Fibroblast of skin of abdomen (primary cell): ENCODE measurements at places on chromosomes 7 and 10.

DNA sequence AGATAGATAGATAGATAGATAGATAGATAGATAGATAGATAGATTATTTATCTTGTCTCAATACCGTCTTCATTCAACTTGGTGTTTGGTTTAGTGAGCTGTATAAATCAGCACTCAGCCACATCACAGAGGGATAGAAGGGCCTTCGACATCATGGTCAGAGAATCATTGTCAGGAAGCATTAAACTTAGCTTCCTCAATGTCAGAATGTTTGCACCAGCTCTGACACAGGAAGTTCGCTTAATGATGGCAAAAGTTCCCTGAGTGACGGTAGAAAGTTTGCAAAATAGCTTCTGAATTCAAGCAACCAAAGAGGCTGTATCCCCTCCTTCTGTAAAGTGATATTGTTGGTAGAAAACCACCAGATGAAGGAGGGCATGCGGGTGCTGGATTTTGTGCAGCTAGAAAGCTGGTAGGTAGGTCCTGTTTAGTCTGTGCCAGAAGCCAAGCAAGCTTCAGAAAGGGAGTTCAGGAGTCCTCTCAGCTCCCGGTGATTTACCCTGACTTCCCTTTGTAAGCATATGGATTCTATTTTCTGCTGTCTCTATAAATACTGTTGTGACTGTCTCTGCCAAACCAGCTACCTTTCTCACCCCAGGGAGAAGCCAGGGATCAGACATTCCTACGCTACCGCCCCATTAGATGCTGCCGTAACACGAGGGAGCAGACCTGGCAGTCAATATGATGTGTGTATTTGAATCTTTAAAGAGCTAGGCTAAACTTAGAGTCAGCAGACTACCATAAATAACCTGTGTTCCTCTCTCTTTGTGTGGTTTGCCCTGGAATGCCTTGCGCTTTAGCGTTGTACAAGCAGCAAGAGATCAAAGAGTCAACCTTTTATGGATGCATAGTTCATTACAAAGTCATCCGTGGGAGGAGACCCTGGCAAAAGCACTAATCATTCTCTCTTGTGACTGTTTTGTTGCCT lies 200.5 kb upstream of the KIAA1217 start:
- DNase-seq = peak; percentile 97

GRCh38 chr10:33388382-33388781 lies 53.9 kb upstream of the NRP1 start:
- no peak for DNase-seq

DNA sequence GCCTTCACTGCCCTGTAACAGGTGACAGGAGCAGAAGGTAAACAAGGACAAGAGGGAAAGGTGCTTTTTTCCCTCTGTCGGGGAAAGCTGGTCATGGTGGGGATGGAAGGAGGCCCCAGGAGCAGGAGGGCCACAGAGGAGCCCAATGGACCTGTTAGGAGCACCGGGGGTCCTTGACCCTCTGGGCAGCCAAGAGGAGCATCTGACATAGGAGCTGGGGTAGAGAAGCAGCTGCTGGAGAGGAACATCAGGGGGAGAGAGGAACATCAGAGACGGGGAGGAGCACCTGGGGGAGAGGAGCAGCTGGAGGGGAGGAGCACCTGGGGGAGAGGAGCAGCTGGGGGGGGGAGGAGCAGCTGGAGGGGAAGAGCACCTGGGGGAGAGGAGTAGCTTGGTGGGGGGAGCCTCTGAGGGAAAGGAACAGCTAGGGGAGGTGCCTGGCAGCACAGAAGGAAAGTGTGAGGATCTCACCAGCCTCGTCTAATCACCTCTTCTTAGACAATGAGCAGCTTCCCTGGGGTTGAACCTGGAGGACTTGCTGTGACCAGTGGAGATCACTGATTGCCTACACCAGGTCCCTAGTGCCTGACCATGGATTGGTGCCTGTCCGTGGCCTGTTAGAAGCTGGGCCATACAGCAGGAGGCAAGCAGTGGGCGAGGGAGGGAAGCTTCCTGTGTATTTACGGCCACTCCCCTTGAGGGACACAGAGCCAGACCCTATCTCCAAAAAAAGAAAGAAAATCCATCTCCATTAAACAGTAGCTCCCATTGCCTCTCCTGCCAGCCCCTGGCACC lies 37.6 kb downstream of the JAKMIP3 start:
- no peak for DNase-seq

- DNase-seq = no peak
Measured at GRCh38 chr7:112067632-112068540, 138.3 kb downstream of the DOCK4 start.

DNA sequence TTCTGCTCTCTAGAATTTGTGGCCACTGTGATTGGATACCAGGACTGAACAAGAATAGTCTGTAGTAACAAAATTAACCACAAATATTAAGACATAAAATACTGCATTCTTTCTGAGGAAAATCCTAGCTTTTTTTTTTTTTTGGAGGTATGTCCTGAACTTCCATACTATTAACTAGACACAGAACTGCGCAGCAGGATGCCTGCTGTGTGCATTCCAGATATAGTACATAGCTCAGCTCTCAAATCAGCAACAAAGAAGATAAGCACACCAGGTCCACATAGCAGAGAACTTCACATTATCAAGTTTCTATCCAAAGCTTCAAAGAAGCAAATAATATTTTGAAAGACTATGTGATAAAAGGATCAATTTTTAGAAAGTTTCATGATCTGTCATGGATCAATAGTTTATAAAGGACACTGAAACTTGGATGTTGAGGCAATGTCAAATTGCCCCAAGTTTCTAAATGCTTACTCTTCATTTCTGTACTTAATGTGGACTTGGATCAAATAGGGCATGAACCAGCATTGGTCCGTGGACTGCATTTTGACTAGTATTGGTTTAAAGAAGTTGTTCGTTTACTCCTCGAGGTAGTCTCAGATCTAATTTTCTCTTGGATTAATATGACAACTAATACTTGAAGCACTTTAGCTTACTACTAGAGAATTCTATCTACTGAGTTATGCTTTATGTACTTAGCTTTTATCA lies 15.4 kb downstream of the NAMPT start:
- DNase-seq = peak; percentile 12

- no peak for DNase-seq
Measured at GRCh38 chr7:31939076-31939475, 131.1 kb downstream of the PDE1C start.

- no peak for DNase-seq
Measured at GRCh38 chr7:65980478-65981250, 1.3 kb downstream of the GUSB start.

DNA sequence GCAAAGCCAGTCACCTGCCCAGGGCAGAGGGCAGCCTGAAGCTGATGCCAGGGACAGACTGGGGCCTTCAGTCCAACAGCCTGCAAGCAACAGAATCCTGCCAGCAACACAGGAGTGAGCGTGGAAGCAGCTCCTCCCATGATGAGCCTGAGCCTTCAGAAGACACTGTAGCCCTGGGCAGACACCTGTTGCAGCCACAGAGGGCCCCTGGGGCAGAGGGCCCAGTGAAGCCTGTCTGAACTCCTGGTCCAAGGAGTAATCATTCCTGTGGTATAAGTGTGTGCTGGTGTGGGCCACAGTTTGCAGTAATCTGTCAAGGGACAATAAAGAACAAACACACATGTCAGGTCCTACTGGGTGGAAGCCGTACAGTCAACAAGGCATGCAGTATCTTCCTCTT lies 2.9 kb upstream of the PFKP start:
- DNase-seq = no peak

DNA sequence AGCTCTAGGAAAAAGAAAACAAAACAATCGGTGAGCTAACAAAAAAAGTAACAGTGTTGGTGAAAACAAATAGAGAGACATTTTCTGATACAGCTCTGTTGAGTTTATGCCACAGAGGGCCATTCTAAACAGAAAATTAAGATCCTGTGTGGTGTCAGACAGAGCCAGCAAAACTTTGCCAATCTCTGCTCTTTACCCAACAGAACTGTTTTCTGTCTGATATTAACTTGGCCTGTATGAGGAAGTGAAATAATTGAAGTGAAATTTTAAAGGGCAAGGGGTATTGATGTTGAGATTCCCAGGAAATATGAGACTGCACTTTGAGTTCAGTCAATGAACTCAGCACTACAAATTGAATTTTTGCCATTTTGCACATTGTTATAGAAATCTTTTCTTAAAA lies 101.0 kb downstream of the AOAH start:
- DNase-seq = no peak

DNA sequence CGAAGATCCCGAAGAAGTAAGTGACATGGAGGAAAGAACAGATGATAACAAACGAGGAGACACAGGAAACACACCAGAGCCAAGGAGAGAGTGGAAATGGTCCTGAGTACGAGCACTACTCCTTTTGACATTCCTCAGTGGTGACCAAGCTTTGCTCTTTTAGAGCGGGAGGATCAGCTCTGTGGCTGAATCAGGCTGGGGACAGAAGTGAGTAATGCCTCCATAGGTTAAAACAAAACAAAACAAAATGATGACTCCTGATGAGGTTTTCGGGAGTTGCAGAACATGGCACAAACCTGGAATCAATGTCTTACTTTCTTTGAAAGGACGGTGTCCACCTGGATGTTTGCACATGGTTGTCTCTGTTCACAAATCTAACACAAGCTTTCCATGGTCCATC lies 30.3 kb upstream of the TCF7L2 start:
- DNase-seq = peak; percentile 77

DNA sequence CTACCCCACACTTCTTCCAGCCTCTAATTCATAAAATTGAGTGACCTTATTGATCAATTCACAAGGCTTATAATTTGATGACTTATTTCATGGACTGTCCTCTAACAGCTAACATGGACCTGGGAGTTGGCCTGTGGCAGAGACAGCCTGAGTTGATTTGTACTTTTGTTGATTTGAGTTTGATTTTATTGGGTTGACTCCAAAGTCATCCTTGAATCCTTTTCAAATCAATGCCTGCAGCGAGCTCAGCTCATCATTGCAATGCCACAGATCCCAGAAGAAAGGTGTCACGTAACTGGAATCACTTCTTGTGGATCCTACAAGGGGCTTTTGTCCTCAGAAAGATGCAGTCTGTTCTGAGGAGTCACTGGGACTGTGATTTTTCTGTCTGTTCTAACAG lies 138.0 kb downstream of the CAMK1D start:
- DNase-seq = no peak

- DNase-seq = peak; percentile 59
Measured at GRCh38 chr7:42010751-42011150, 226.3 kb downstream of the GLI3 start.

- DNase-seq = peak; percentile 83
Measured at GRCh38 chr7:27150568-27151340, 1.6 kb downstream of the HOXA3 start.

GRCh38 chr10:68900427-68901104 lies 549 bp upstream of the DDX50 start:
- no peak for DNase-seq

GRCh38 chr7:42071372-42072261 lies 165.4 kb downstream of the GLI3 start:
- DNase-seq = peak; percentile 57
